IPS DF 6.9 (cell line): ENCODE measurements at places on chromosomes 5 and 9.

DNA sequence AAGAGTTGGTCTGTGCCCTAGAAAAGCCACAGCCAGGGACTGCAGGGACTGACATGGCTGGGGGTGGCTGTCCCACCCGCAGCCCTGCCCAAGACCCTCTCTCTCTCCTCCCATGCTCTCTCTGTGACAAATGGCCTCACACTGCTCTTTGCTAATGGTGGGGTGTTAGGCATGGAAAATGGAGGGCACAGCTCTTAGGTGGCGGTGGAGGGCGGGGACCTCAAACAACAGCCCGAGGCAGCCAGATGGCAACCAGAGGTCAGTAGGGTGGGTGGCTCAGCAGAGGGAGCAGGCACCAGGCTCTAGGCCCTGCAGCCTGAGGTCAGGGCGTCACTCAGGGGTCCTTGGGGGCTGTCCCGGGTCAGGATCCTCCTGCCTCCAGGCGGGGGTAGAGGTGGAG, 73.9 kb upstream of the DAB2IP start:
- no peak overlapping the region for H3K4me3 ChIP-seq
- no peaks in the 10 kb centered on the region for H3K36me3 ChIP-seq
- peaks cover 5% of the 10 kb centered on the region; the same call in 1 of the 2 replicates for H3K4me1 ChIP-seq
- no peaks in the 10 kb centered on the region for H3K27me3 ChIP-seq

GRCh38 chr5:76715736-76716455, at the start of gene F2R:
F2R (plus strand) TSS chr5:76716126; CDS start chr5:76716308, 182 bp downstream.
- peaks cover 2% of the 10 kb centered on the region; the same call in 1 of the 2 replicates for H3K4me1 ChIP-seq
- peak within 1 kb of the TSS; percentile 64 for H3K4me3 ChIP-seq
- H3K36me3 ChIP-seq = no peaks in the 10 kb centered on the region
- DNase-seq = no peak

GRCh38 chr9:16732546-16732945, 137.9 kb downstream of the BNC2 start:
- H3K4me3 ChIP-seq = no peak overlapping the region
- H3K27ac ChIP-seq = no peak overlapping the region
- peaks cover 2% of the 10 kb centered on the region for H3K4me1 ChIP-seq
- no peak for DNase-seq

GRCh38 chr5:146363161-146363874, 24.7 kb downstream of the POU4F3 start:
- no peaks in the 10 kb centered on the region for H3K36me3 ChIP-seq
- DNase-seq = no peak
- no peak overlapping the region for H3K27ac ChIP-seq

DNA sequence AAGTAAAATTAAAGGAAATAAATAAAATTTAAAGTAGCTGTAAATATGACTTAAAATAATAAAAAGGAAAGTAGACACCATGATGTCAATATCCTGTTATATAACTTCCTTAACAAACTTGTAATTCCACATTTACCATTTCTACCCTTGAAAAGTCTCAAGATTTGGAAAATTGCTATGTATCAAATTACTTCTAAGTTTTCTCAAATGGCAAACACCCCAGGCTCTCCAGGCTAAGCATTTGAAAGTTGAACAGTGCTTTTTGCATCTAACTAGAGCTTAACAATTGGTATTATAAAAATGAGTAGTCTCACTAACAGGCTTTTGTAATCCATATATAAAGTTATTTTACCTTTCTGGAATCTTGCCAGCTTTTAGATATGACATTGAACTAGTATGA, 41.5 kb upstream of the MACIR start:
- no peak overlapping the region for H3K27ac ChIP-seq
- no peaks in the 10 kb centered on the region for H3K36me3 ChIP-seq
- H3K27me3 ChIP-seq = no peaks in the 10 kb centered on the region
- no peak overlapping the region for H3K4me3 ChIP-seq
- H3K4me1 ChIP-seq = no peaks in the 10 kb centered on the region

DNA sequence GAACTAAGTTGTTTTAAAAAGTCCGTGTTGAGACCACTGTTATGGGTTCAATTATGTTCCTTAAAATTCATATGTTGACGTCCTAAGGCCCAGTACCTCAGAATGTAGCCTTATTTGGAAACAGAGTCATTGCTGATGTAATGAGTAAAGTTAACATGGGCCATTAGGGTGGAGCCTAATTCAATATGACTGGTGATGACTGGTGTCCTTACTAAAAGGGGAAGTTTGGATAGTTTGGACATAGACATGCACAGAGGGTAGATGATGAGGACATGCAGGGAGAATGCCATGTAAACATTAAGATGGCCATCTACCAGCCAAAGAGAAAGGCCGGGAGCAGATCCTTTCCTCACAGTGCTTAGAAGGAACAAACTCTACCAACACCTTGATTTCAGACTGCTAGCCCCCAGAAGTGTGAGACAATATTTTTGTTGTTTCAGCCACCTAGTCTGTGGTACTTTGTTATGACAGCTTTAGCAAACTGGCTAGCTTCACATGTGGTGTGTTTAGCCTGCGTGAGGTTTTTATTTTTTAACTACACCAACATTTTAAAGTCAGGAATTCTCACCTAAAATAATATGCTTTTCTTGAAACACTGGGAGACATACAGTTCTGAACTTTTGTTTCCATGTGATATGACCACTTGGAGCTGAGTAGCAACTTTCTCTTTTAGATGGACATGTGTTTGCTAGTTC, 135.3 kb downstream of the YIPF5 start:
- DNase-seq = no peak
- no peak overlapping the region for H3K4me3 ChIP-seq
- H3K27ac ChIP-seq = no peak overlapping the region
- H3K36me3 ChIP-seq = no peaks in the 10 kb centered on the region
- H3K4me1 ChIP-seq = no peaks in the 10 kb centered on the region
- H3K27me3 ChIP-seq = no peaks in the 10 kb centered on the region

DNA sequence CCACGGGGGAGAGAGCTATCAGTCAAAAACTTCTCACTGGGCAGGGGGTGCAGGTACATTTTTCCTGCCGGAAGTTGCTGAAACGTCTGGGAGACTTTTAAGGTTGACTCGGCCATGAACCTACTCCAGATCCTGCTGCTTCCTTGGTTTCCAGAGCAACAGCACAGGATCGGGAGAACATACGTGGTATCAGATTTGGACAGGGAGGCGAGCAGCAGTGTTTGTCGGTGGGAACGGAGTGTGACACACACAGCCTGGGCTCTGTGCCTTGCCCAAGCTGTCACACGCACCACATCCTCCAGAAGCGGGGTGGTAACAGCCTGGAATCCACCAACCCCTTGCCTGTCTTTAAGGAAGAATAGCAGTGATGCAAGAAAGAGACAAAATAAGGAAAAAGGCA, 276.5 kb downstream of the SLIT3 start:
- no peak for DNase-seq
- no peak overlapping the region for H3K27ac ChIP-seq
- no peaks in the 10 kb centered on the region for H3K4me1 ChIP-seq
- no peak overlapping the region for H3K4me3 ChIP-seq

- no peak for DNase-seq
- H3K4me3 ChIP-seq = no peak overlapping the region
- H3K4me1 ChIP-seq = no peaks in the 10 kb centered on the region
- no peaks in the 10 kb centered on the region for H3K36me3 ChIP-seq
- H3K27ac ChIP-seq = no peak overlapping the region
Measured at GRCh38 chr9:8783941-8784340, 984.4 kb upstream of the DMAC1 start.

- no peaks in the 10 kb centered on the region for H3K4me1 ChIP-seq
- no peaks in the 10 kb centered on the region for H3K36me3 ChIP-seq
- no peaks in the 10 kb centered on the region for H3K27me3 ChIP-seq
- H3K4me3 ChIP-seq = no peak overlapping the region
Measured at GRCh38 chr5:19739671-19740070, 248.3 kb downstream of the CDH18 start.

DNA sequence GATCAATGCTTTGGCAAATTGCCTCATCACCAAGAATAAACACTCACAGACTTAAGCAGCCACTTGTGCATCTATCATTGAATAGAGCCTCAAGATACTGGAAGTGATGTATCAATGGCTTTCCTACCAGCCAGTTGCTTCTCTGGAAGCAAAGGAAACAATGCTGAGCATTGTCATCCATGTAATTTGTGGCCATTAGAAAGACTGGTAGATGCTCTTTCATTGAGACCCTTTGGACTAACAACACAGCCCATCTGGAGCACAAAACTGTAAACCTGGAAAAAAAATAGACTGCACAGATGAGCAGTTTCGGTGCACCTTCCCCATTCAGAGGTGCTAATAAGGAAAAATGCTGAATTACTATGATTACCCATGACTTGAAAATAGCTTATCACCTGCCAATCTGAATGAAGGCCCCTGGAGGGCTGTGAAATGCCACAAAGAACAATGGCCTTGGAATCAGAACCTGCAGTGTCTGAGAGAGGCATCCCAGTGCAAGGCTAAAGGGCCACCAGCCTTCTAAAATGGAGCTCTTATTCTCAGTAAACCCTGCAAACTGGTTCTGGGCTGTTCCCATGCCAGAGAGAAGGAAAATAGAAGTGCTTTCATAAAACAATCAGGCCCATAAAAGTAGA, 127.5 kb downstream of the RFK start:
- no peaks in the 10 kb centered on the region for H3K4me1 ChIP-seq
- DNase-seq = no peak
- no peak overlapping the region for H3K4me3 ChIP-seq
- H3K27me3 ChIP-seq = no peaks in the 10 kb centered on the region; the same call in 1 of the 2 replicates

DNA sequence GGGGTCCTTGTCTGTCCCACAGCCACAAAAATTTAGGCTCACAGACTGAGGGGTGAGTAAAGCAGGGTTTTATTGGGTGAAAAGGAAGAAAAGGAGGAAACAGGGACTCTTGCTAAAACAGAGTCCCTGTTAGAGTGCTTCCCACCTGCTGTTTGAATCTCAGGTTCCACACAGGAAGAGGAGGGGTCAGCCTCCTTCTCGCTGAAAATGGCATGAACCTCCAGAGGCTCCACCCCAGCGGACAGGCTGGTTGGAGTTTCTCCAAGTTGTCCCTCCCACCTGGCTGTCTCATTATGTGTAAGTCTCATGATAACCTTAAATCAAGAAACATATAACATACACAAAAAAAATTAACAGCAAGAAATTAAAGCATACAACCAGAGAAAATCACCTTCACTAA, 28.3 kb upstream of the UHRF2 start:
- no peaks in the 10 kb centered on the region for H3K4me1 ChIP-seq
- H3K27me3 ChIP-seq = no peaks in the 10 kb centered on the region
- H3K36me3 ChIP-seq = no peaks in the 10 kb centered on the region
- no peak for DNase-seq
- no peak overlapping the region for H3K27ac ChIP-seq

DNA sequence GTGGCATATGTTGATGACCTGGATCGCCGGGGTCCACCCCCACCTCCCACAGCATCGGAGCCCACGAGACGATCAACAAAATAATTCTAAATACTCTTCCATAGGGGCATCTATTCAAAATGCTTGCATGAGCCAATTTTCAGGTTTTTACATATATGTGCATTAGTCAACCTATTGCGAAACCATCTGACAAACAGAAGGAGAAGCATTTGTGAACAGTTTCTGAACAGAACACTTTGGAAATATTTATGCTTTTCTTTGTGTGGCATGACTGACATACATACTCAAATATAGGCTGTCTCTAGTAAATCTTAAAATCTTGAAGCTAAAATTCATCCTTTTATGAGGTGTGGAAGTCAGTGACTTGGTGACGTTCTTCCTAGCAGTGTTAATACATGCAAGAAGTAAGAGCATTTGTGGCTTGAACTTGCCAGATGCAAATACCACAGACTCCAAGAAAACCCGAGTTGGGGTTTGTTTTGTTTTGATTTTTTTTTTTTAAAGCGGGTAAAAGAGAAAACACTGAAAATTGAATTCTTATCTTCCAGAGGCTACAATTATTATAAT, 5.3 kb downstream of the GPR151 start:
- no peak overlapping the region for H3K4me3 ChIP-seq
- no peak for DNase-seq
- no peak overlapping the region for H3K27ac ChIP-seq
- H3K36me3 ChIP-seq = peaks cover 8% of the 10 kb centered on the region; the same call in 1 of the 2 replicates
- no peaks in the 10 kb centered on the region for H3K4me1 ChIP-seq

DNA sequence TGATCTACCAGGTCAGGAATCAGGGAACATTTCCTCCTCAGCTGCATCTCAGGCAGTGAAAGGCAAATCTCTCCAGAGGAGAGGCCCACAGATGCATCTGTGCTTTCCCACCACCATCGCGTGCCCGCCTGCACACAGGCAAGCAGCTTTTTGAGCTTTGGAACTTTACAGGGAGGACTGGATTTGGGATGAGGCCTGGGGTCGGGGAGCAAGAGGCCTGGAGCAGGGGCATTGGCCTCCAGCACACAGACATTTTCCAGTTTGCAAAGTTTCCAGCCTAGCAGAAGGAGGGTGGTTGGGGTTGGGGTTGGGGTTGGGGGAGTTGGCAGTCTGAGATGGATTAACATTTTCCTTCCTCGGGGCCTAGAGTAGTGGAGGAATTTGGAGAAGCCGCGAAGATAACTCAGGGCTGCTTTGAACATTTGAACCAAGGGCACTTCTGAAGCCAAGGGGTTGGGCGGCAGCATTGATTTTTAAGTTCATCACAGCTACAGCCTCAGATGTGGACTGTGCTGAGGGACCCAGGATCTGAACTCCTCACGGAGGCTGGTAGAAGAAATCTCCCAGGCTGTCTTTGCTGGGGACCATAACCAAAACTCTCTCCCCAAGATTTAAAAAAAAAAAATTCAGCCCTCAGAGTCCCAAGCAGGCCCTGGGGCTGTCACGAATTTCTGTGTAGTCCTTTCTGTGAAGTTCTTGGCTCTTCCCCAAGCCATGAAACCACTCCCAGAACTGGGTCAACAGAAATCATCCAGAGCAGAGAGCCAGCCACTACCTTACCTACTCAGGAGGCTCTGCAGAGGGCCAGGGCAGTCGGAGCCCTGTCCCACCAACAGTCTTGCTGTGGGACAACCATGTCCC, 25.6 kb downstream of the C5orf15 start:
- H3K4me1 ChIP-seq = no peaks in the 10 kb centered on the region; the same call in 1 of the 2 replicates
- H3K4me3 ChIP-seq = no peak overlapping the region; the same call in 1 of the 2 replicates
- no peak for DNase-seq
- H3K27me3 ChIP-seq = no peaks in the 10 kb centered on the region
- H3K27ac ChIP-seq = no peak overlapping the region

GRCh38 chr5:157486861-157487260, 26.8 kb downstream of the NIPAL4 start:
- no peak overlapping the region for H3K27ac ChIP-seq
- H3K4me3 ChIP-seq = no peak overlapping the region
- H3K36me3 ChIP-seq = peaks cover 4% of the 10 kb centered on the region
- no peak for DNase-seq

GRCh38 chr5:73344835-73345234, 103.7 kb downstream of the FOXD1 start:
- no peaks in the 10 kb centered on the region for H3K27me3 ChIP-seq
- H3K27ac ChIP-seq = no peak overlapping the region
- H3K4me1 ChIP-seq = no peaks in the 10 kb centered on the region
- DNase-seq = no peak

DNA sequence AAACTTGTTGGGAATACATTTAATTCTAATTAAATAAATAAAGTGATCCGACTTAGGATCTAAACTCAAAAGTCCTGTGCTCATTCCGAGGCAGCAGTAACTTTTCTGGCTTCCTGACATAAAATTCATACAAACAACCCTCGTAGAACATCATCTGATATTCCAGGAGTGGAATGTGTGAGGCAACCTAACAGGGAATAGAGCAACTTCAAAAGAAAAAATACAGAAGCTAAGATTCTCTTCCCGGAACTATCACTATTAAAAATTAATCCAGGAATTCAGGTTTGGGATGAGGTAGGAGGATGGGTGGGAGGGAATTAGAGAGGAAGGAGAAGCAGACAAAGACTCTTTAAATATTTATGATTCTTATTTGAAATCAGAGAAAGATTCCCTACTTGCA, 32.9 kb upstream of the TRIO start:
- H3K4me1 ChIP-seq = no peaks in the 10 kb centered on the region; the same call in 1 of the 2 replicates
- H3K27me3 ChIP-seq = no peaks in the 10 kb centered on the region
- no peak overlapping the region for H3K27ac ChIP-seq
- DNase-seq = no peak
- H3K4me3 ChIP-seq = no peak overlapping the region

GRCh38 chr5:158921441-158922262, 178.1 kb downstream of the EBF1 start:
- H3K4me1 ChIP-seq = no peaks in the 10 kb centered on the region
- H3K27me3 ChIP-seq = no peaks in the 10 kb centered on the region
- H3K27ac ChIP-seq = no peak overlapping the region
- no peak overlapping the region for H3K4me3 ChIP-seq
